Neural progenitor cell (in vitro differentiated cells): ENCODE measurements at places on chromosomes 2 and 18.

DNA sequence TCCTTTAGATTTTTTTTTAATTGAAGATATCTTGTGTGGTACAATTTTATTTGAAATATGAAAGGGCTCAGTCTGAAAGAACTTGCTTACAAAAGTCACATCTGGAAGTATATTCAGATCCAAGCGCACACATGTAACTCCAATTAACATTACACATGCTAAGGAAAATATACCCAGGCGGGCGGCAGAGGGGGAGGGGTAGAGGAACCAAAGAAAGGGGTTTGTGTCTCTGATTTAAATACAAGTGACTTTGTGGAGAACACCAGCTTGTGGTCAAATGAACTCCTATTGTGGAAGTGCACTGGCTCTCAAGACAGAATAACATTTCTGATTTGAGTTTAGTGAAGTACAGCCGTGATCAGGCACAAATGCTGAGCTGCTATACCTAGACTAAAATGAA is 280.2 kb upstream of the SOX11 start:
- DNase-seq: peak; percentile 45

GRCh38 chr2:17757321-17757720 is 3.4 kb downstream of the GEN1 start:
- DNase-seq: no peak

GRCh38 chr2:183001948-183002347 is 36.3 kb downstream of the NCKAP1 start:
- no peak for DNase-seq

GRCh38 chr2:173229086-173229485 is 125.6 kb upstream of the CDCA7 start:
- DNase-seq: no peak
